ENCODE measurements at places on chromosomes 3 and 15. TPM values are rescaled to one million over a fixed set of nuclear protein-coding genes. Genes with fewer than 3 reads are reported as not detected.

PPP1R14D gene
- polyA plus RNA-seq: not detected

HYAL1 gene
- 4.3 TPM for polyA plus RNA-seq

GOLGA8M gene
- not detected for polyA plus RNA-seq

SKIC8 gene
- polyA plus RNA-seq: 80.8 TPM

FAN1 gene
- polyA plus RNA-seq: 18.3 TPM

NUDT16 gene
- 15.2 TPM for polyA plus RNA-seq

CCDC39 gene
- polyA plus RNA-seq: not detected

RETNLB gene
- not detected for polyA plus RNA-seq

TERC gene
- polyA plus RNA-seq: 0.61 TPM

SCG5 gene
- polyA plus RNA-seq: 20.2 TPM

CHRNB4 gene
- 0.67 TPM for polyA plus RNA-seq

SLC2A2 gene
- not detected for polyA plus RNA-seq

ZNF35 gene
- 8.9 TPM for polyA plus RNA-seq

SPESP1 gene
- polyA plus RNA-seq: not detected

CYP1A2 gene
- polyA plus RNA-seq: not detected

GALNT15 gene
- 0.97 TPM for polyA plus RNA-seq

TRAT1 gene
- polyA plus RNA-seq: not detected

KCNMB3 gene
- polyA plus RNA-seq: 0.54 TPM

Measured in cardiac muscle cell (in vitro differentiated cells and primary cell).